ENCODE measurements at places on chromosomes 3 and 15. TPM values are rescaled to one million over a fixed set of nuclear protein-coding genes. Genes with fewer than 3 reads are reported as not detected.

GRCh38 chr3:57951066-57951882 is 56.9 kb upstream of the FLNB start:
- no peak for DNase-seq

GOLGA8T gene
- not detected for total RNA-seq

CSTA gene
- 6.5 TPM for total RNA-seq

DNA sequence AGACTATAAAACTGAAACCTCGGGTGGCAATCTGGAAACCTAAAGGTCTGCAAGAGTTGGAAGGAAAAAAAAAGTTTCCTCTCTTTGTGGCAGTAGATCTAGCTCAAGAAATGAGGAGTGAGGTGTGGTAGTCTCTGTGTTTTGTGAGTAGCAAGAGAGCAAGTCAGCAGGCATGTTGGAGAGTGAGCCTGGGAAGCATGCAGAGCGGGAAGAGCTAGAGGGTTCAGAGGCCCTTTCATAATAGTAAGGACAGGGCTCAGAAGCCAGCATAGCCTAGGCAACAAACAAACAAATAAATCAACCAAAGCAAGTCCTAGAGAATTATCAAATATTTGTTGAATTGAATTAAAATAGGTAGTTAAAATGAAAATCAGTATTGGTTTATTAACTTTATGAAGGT is 189.7 kb upstream of the CBLB start:
- no peak for DNase-seq

- no peak for DNase-seq
These were observed 6.4 kb downstream of the TERC start for GRCh38 chr3:169758359-169758994.

ISLR gene
- total RNA-seq, result 0.74 TPM

DNA sequence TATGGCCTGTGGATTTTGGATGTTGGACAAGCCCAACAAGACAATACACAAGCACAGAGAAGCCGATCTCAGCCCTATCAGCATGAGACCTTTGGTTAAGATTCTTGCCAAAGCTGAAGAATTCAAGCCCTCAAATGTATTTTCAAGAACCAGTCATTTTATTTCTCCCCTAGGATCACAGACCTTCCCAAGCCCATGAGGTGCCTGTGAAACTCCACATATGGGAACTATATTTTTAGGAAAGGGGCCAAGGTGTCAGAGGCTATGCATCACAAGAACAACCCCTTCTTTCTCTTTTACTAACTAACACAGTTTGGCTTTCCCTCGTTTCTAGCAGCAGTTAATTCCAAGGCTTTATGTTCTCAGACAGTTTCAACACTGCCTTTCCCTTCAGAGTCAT is 364.5 kb downstream of the MAGI1 start:
- no peak for DNase-seq

TJP1 gene
- total RNA-seq, result 42.9 TPM

DNA sequence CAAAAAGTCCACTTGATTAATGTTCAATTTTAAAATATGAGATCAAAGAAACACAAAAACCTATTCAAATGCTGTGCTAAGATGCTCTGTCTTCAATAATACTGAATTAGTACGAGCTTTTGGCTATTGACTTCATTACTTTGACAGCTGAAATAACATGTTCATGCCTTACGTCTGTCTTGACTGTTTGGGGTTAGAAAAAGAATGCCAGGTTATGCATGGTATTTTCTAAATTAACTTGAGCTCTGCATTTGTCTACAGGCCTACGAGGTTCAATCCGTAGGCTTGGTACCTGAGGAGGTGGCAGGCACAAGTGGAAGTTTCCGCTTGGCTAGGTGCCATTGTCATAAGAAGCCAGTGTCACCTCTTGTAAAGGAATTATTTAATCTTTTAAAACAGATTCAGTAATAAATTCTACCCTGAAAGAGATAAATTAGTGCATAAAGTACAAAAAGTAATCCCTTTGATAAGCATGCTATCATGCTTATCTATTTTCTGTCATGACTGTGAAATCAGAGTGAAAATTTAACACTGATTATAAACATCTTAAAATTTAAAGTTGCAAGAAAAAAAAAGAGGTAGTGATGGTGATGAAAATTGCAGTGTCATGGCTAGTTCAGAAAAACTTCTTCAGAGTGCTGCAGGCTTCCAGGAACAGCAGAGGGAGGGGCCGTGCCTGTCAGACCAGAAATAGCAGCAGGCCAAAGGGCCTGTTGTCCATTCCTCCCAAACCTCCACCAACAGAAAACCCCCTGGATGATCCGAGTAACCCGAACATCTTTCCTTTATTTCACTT is 115.7 kb downstream of the ARRDC4 start:
- no peak for DNase-seq

DNA sequence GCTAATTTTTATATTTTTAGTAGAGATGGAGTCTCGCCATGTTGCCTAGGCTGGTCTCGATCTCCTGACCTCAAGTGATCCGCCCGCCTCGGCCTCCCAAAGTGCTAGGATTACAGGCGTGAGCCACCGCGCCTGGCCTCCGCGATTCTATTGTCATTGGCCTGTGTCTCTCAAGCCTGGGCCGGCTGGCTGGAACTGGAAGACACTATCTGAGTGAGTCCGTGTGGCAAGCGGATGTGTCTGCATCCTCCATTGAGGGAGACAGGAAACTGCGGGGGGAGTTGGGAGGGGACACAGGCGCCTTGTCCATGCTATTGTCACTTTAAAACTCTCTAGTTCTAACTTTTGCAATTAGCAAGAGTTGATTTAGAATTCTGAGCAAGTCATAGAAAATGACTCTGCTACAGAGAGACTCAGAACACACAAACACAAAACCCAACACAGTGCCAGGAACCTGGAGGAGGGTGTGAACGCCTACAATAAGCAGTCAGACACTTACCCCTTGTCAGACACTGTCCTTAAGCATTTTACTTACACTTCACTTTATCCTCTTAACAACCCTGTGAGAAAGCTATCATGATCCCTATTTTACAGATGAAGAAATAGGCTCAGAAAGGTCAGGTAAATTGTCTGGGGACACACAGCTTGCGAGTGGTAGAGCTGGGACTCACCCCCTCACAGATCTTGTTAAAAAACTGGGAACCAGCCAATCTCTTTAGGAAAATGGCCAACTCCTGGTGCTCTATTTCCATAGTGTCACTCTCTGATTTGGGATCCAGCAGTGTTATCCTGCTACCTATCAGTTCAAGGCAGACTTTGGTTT is 38.7 kb downstream of the ANP32A start:
- no peak for DNase-seq

GRCh38 chr3:99708207-99708745 is 69.9 kb downstream of the COL8A1 start:
- no peak for DNase-seq

ZNF620 gene
- total RNA-seq, result 6.0 TPM

- DNase-seq, result no peak
These were observed 3.4 kb upstream of the EOGT start for GRCh38 chr3:69016901-69017300.

Data from A673 (cell line).